ENCODE measurements at places on chromosomes 6 and 20.

DNA sequence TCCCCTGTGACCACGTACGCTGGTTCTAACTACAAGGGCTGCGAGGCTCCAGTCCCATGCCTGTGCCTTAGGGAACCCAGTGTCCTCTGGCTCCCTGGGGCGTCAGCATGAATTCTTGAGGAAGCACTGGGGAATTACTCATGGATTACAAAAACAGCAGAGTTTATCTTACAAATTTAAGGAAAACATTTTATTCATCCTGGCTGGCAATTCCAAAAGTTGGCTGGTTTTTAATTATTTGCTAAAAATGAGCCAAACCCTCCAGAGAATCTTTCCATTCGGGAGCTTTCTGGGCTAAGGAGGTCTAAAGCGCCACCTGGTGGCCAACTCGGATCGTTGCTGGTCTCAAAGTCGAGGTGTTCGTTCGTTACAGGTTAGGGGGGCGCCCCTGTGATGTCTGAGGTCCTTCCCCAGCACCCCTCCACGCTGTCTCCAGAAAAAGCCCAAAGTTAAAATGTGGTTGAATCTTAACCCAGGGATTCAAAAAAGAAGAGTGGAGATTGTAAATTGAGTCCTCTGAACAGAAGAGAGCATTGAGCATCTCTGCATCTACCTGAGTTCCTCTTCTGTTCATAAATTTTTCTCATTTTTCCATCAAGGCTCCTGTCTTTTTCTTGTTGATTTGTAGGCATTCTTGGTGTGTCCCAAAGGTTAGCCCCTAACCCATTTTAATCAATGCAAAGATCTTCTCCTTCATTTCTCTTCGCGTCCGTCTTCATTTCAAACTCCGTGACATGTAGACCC is 99.4 kb downstream of the BFSP1 start:
- DNase-seq, result peak; percentile 24

- DNase-seq, result no peak
Observed at GRCh38 chr6:63440057-63440456, 120.3 kb upstream of the LGSN start.

DNA sequence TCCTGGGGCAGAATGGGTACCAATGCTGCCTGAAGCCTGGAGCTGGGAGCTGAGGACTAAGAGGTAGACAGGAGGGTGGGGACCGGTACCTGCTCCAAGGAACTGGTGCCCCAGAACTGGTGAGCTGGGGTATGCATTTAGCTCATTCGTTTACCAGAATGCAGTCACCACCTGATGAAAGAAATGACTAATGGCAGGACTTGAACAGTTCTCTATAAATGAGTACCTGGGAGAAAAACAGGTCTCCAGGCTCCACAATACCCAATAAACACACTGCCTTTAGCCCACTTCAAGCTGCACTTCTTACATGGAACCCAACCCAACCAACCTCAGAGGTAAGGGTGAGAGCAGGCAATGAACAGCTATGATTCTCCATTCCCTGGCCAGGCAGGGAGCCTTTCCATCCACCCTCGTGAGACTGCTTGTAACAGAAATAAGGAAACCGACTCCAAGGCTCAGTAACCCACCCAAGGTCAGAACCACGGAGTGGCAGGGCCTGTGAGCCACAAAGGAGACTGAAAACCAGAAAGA is 15.4 kb downstream of the FKBP1A start:
- DNase-seq, result no peak

- DNase-seq, result peak; percentile 8
Observed at GRCh38 chr6:130202782-130203181, 20.0 kb downstream of the SAMD3 start.

- no peak for DNase-seq
Observed at GRCh38 chr6:21091411-21091810, 502.1 kb upstream of the SOX4 start.

DNA sequence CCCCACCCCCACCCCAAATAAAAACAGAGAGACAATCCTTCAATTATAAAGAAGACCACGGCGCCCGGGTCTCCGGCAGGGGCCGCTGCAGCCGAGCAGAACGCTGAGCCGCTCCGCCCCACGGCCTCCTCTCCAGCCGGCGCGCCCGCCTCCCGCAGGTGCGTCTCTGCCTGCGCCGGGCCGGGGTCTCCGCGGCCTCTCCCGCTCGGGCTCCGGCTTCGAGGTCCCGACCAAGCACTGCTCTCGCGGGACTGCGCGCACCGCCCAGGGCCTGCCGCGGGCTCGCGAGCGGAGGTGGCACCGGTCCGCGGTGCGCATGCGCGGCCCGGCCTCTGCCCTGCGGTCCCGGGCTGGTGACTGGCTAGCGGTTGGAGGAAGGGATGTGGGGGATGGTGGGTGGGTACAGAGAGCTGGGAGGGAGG is 241 bp upstream of the SIRT5 start:
- peak; percentile 75 for DNase-seq

- DNase-seq, result no peak
Observed at GRCh38 chr6:168582571-168582981, 141.6 kb downstream of the SMOC2 start.

- DNase-seq, result no peak
Observed at GRCh38 chr6:152598901-152599537, 38.1 kb downstream of the SYNE1 start.

DNA sequence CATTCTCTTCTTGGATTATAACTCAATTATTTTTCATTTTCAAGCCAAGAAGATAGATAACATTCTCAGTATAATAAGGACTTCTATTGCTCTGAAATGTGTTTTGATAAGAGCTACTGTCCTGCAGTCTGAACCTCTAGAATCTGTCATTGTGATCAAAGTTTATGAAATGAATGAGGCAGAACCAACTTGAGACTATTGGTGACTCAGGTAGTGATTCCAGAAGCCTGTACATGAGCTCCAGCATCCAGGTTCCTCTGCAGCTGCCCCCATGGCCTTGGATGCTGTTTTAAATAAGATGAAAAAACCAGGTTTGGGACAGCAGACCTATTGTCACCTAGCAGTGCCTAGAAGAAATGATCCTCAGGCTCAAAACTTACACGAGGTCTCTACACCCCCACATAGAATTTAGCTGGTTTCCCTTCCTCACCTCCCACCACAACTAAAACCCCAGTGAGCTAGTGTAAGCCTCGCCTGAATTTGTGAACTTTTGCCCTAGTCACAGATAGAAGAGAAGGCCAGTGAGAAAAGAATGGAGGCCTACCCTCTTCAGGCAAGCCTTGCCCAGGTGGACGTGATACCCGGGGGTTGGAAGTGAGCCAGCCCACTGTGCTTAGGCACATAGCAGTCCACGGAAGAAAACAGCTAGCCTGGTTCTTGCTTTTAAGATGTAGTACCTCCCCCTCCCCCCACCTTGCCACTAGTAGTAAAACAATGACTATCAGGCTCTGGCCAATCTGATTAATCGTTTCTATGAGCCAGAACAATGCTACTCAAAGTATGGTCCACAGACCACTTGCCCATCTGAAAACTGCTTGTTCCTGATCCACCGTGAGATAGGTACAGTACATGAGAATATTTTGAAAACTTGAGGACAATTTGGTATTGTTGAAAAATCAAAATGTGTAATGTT is 73.0 kb upstream of the SYNJ2 start:
- DNase-seq, result no peak

- DNase-seq, result no peak
Observed at GRCh38 chr6:37845930-37846329, 26.4 kb downstream of the ZFAND3 start.

DNA sequence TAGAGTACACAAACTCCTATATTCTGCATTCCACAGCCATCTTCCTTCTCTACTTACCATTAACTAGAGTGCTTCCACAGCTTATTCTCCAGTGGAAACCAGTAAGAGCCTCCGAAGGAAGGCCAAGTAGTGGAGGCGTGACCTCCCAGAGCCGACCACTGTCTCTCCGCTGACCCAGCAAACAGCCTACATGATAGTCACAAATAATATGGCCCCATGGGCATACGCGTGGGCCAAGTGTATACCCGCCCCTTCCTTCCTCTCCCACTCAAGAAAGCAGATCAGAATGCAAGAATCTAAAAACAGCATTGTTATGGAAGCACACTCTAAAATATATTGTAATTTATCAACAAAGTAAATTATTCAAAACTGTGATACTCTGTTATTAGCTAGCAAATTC is 526.6 kb upstream of the JARID2 start:
- DNase-seq, result no peak

DNA sequence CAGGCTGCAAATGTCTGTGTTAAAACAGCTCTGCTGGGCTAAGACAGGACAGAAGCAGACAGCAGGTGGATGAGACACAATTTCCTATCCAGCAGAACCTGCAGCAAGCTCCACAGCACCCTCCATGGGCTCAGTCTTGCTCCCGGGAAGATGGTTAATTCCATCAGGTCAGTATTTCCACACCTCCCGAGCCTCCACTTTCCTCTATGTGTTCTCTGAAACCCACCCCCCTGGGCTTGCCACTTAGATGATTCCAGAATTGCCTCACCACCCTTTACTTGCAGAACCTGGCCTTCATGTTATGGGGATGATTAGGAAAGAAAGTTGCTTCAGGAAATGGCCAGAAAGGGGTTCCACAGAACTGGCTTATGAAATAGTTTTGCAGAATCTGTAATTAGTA is 43.8 kb downstream of the ERMARD start:
- DNase-seq, result no peak

GRCh38 chr6:148593813-148594170 is 153.0 kb upstream of the UST start:
- DNase-seq, result no peak

GRCh38 chr6:138523347-138524210 is 24.3 kb upstream of the NHSL1 start:
- no peak for DNase-seq

DNA sequence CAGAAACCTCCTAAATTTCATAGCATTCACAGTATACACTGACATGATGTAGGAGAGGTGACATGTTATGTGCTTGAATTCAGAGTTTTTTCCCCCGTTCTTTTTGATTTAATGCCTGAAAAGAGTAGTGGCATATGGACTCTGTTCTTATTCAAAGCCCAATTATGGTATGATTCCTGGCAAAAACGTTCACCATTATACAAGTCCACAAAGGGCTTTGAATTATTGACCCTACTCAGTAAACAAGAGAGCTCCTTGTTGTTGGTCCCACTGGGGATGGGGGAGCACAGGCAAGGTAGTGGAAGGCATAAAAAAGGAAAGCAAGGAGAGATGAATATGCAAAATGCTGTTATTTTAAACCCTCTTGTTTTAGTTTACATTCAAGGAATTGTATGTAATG is 136.0 kb upstream of the AHI1 start:
- no peak for DNase-seq

All from stimulated activated CD4-positive, alpha-beta T cell treated with anti-CD3 and anti-CD28 coated beads, Interleukin-1b, Interleukin-23, amount 100 ng/mL, for 24 hours (primary cell).